Iris pigment epithelial cell (primary cell): ENCODE measurements at places on chromosomes 4 and X.

DNA sequence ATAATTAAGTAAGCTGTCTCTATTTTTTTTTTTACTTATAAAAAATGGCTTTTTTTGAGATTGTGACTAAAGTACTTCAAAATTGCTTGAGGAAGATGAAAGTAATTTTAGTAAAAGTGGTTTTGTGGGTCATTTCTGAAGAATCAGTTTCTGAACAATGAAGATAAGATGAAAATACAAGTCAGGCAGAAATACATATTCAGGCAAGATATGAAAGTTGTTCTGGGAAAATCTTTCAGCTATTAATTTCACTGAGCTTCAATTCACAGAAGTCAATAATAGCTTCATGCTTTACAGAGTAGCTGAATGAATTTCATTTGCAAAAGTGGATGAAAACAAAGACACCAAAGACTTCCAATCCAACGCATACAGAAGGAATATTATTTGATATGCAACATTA, 305.2 kb upstream of the ARSJ start:
- DNase-seq = no peak

- peak; percentile 30 for DNase-seq
Observed at GRCh38 chr4:159547645-159548308, 444.9 kb downstream of the RAPGEF2 start.

DNA sequence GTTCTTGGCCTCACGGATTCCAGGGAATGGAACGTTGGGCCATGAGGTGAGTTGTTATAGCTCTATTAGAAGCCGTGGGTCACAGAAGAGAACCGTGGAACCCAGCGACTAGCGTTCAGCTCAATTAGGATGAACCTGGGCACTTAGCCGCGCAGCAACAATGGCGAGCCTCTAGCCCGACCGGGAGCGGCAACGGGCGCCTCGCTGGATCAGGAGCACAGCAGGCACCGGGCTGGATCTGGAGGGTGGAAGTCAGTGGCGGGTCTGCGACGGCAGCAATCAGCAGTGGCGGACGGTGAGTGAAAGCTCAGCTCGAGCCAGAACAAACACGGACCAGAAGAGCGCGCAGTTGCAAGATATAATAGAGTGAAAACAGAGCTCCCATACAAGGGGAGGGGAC, 34.2 kb downstream of the AGA start:
- DNase-seq = no peak

DNA sequence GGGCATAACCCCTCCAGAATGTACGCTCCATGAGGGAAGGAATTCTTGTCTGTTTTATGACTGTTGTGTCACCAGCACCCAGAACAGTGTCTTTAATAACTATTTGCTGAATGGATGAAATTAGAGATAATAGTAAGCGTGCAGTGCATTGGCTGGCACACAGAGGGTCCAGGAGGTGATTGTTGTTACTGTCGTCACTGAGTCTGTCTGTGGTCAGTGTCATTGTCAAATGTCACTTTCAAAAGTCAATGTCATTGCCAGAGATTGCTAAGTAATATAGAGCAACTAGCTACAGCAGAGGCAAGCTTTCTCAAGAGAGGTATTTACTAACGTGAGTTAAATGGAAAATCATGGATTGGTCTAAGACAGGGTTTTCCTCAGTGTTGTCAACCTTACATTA, 70.7 kb downstream of the ARHGEF38 start:
- DNase-seq = no peak

- no peak for DNase-seq
Observed at GRCh38 chrX:23745786-23746185, 2.7 kb upstream of the ACOT9 start.

DNA sequence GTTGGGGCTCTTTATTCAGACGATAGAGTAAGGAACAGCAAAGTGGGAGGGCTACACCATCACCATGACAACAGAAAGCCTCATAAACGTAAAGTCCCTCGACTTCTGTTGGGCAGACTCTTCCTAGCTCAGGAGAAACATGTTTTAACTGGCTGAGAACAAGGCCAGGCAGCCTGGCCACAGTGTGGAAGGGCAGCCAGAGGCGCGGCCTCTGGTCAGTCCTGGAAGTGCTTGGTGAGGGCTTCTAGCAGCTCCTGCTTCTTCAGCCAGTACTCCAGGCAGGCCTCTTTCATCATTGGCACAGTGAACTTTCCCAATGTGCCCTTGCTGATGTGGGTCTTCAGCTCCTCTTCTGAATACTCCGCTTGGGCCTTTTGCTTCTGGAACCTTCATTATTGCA, 690.9 kb downstream of the PCDH19 start:
- no peak for DNase-seq

- DNase-seq = peak; percentile 35
Observed at GRCh38 chrX:50827996-50828395, 14.0 kb upstream of the SHROOM4 start.

DNA sequence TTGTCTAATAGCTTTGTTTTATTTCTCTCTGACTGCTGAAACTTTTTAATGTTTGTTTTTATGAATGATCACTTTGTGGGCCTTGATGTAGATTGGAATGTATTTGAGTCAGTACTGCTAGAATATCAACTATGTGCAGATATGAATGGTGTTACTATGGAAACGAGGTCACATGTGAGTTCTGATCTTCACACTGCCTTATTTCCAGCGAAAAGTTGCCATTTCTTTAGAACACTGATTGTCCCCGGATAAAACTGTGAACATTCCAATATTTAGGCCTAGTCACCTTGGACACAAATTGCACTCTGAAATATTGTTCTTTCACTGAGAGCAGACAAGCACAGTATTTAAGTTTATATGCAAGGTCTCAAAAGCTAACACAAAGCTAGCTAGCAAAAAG, 27.2 kb upstream of the MAGED1 start:
- DNase-seq = peak; percentile 68

- no peak for DNase-seq
Observed at GRCh38 chr4:174210952-174211490, 72.4 kb downstream of the FBXO8 start.

GRCh38 chr4:60809486-60809800, 390.7 kb upstream of the ADGRL3 start:
- DNase-seq = no peak

DNA sequence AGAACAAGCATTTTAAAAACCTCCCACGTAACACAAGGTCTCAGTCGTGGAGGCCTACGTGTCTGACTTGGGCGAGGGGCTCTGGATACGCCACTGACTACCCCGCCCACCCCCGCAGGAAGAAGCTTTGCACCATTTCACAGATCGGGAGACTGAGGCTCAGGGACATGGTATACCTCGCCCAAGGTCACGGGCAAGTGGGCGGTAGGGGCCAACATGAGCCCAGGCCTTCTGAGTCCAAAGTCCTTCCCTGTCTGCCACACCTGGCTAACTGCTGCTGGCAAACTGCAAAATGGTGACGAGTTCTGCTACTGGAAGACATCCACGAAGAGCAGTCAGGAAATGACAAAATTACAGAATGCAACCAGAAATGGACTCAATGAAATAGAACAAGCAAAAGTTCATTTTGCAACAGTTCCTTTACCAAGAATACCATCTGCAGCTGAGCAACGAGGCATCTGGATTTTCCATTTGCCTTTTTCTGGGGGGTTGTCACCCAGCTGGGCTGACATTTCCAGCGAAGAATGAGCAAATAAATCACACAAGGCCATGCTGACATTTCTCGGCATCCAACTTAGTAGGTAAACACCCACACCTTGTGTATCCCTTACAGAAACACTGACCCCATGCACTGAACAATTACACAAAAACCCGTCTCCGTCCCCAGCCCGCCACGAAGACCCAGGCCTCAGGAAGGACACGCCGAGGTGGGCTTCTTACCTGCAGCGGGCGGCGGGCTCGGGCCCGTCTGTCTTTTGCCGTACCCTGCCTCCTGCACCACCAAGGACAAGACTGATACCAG, 70.2 kb upstream of the AFAP1 start:
- no peak for DNase-seq

DNA sequence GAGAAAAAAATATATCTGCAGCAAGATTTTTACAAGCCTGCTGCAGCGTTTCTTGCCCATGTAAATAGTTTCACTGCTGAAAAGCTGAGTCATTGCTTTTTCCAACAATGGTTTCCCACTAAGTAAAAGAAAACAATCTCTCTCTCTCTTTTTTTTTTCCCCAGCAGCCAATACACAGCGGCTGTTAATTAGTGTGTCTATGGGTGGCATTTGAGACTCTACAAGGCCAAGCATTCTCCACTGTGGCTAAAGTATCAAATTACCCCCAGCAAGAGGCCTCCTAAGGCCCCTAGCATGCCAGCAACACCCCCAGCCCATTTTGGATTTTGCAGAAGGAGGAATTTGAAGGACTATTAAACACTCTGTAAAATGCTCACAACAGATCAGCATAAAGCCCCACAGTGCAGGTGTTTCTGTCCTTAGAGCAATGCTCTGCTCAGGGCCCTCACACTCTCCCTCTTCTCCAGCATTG, 837.4 kb downstream of the TRIML1 start:
- peak; percentile 69 for DNase-seq

DNA sequence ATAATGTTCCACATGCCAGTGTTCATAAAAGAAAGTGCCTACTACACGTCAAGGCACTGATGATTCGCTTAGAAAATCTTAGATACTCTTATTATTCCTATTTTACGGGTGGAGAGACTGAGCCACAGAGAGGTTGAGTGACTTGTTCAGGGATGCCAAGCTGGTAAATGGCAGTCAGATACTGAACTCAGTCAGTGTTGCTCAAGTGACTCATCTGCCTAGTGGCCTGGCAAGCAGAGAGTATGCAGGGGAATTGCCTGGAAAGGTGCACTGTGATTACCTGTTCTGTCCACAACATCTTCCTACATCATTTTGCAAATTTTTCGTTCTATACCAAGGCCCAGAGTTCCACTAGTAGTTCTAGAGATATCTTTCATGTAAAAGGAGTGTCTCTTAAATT, 68.4 kb downstream of the RAPGEF2 start:
- peak; percentile 20 for DNase-seq

- DNase-seq = no peak
Observed at GRCh38 chrX:138492371-138492770, 219.1 kb downstream of the FGF13 start.

DNA sequence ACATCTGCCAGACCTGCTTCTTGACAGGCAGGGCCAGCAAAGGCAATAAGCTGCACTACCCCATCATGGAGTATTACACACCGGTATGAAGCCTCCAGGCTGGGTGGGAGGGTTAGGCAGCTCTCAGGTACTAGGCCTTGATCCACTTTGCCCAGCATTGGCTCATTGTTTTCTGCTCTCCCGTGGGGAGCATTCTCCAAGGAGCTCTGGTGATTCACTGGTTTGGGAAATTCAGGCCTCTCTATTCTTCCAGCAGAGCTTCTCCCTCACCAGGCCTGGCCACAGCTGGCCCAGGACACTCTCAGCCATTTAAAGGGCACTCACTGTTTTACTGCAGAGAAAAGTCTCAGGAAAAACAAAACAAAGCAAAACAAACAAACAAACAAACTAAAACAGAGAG, 33.0 kb downstream of the DRP2 start:
- no peak for DNase-seq

DNA sequence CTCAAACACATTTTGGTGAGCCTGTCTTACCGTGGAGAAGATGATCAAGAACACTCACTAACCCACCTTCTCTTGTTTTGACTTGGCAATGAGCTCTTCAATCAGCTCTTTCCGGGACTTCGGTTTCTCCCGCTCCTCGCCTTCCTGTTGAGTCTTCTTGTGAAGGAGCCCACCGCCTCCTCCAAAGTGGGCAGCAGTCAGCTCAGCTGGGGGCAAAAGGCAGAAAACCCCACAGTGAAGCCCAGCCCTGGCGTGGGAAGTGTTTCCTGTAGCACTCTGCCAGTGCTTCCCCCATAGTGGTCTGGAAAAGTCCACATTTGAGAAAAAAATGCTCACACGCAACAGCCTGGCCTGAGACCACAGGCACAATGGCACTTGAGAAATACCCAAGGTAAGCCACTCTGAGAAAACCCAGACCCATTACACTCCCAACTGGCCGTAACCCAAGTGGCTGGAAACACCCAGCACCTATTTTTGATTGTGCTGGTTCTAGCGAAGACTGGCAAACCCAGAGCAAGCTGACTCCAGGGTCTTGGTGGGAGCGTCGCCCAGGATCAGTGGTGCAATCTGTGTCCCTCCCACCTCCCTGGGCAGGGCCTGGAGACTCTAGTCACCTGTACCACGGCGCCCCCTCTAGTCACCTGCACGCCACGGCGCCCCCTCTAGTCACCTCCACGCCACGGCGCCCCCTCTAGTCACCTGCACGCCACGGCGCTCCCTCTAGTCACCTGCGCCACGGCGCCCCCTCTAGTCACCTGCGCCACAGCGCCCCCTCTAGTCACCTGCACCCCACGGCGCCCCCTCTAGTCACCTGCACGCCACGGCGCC, 8.6 kb downstream of the NOP14 start:
- no peak for DNase-seq

- DNase-seq = no peak
Observed at GRCh38 chr4:36281384-36282106, at the start of gene DTHD1. DTHD1 (plus strand) TSS chr4:36281616; CDS start chr4:36281759, 143 bp downstream.

DNA sequence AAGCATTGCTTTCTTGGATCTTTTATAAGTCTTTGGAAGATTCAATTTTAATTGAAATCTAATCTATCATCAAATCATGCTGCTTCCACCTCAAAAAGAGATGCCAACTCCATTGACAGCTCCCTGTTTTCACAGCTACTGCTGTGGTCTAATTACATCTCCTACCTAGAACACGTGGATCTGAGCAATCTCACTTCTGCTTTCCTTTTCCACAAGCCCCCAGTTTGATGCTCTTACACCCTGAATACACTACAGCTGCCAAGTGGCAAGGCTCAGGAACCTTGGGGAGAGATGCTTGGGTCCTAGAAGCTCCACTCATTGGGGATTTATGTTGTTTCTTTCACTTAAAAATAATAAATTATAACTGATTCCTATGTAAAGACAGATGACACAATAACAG, 172.0 kb downstream of the CFAP299 start:
- DNase-seq = no peak

- DNase-seq = peak; percentile 84
Observed at GRCh38 chr4:88592600-88593448, 544 bp downstream of the HERC3 start.

GRCh38 chr4:107989162-107989536, 540 bp upstream of the HADH start:
- no peak for DNase-seq

DNA sequence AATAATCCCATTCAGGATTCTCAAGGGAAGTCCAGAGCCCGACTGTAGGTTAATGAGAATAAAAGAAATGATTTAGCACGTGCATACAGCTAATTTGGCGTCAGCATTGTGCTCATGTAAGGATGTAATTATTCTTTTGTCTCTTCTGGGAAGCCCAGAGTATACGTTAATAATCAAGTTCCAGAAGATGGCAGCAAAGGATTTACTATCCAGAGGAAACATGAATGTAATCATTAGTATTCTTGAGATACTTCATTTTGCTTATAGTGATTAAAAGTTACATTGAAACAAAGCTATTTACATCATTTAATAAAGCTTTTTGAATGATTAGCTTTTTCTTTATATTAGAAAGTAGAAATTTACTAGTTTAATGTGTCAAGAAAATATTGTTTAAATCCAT, 27.1 kb upstream of the MAP9 start:
- DNase-seq = peak; percentile 66

- peak; percentile 92 for DNase-seq
Observed at GRCh38 chrX:154734061-154734781, 16.7 kb downstream of the GAB3 start.

GRCh38 chrX:3124031-3124430, 82.8 kb downstream of the ARSF start:
- DNase-seq = peak; percentile 61

- DNase-seq = no peak
Observed at GRCh38 chrX:110153244-110153643, 150.3 kb downstream of the TMEM164 start.

GRCh38 chr4:6914448-6914847, 4.8 kb downstream of the TBC1D14 start:
- no peak for DNase-seq
